ENCODE measurements at places on chromosomes 16 and 17. TPM values are rescaled to one million over a fixed set of nuclear protein-coding genes. Genes with fewer than 3 reads are reported as not detected.

Gene MT1G
- total RNA-seq, result 605 TPM

Gene TBC1D3
- total RNA-seq, result not detected

Gene ABCC12
- total RNA-seq, result not detected

Gene SLC35G6
- not detected for total RNA-seq

DNA sequence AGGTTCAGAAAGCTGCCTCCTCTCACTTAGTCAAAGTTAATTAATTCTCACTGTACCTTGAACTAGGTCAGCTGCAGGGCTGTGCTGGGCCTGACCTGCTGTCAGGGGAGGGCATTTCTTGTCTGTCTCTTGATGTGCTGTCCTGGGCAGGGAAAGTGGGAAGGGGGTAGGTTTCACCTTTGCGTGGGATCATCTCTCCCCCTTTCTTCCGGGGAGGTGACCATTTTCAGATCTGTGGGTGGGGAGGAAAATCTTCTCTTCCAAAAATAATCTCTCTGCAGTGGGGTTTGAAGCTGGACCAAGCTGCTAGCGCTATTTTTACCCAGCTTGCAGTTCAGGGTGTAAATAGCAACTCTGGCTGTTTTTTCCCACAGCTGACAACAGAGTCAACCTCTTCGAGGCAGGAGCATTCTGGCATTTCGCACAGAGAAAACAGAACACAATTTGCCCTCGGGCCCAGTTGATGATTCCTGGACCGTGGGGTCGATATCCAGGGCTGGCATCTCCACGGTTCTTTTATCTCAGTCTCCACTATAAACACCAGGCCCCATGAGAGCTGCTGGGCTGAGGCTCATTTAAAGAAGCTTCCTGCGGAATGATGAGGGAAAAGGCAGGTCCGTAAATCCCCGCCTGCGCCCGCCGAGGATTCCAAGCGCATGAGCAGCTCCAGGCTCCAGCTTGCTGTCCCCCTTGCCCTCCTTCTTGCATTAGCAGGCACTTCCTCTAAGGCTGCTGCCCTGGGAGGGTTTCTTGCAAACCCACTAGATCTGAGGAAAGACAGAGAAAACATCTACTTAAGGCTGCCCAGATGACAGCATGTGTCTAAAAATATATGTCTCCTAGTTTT, 93.9 kb downstream of the YPEL2 start:
- H3K4me3 ChIP-seq, result no peak overlapping the region
- H3K4me1 ChIP-seq, result peaks cover 70% of the 10 kb centered on the region
- DNase-seq, result no peak
- peak overlapping the region; percentile 85 for H3K27ac ChIP-seq

DNA sequence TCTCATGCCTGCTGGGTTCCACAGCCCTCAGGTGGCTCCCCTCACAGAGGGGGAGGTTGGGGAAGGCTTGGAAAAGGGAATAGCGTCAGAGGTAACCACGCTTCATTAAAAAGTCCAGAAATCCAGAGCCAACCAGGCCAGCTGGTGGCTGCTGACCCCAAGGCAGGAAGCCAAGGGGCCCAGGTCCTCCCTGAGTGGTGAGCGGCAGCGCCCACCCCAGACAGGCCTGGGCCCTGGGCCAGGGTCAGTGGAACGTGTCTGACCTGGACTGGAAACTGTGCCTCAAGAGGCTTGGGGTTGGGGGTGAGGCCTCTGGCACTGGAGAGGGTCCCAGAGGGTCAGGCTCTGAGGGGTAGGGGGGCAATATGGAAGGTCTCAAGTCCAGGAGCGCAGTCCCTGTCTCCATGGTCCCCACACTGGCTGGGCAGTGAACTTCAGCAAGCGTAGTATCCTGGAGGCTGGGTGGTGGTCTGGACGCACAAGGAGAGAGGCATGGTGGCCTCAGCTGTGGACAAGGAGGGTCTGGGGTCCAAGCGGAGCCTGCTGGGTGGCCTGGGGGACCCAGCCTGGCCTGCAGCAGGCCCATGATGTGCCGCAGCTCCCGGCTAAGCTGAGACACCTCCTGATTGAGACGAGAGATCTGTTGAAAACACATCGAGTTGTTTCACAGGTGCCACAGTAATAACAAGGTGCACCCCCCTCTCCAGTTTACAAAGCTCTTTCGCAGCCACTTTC, 5.2 kb upstream of the RAB5C start:
- H3K27me3 ChIP-seq, result no peaks in the 10 kb centered on the region
- H3K27ac ChIP-seq, result no peak overlapping the region
- DNase-seq, result no peak
- H3K36me3 ChIP-seq, result no peaks in the 10 kb centered on the region
- peaks cover 4% of the 10 kb centered on the region for H3K4me1 ChIP-seq
- H3K4me3 ChIP-seq, result no peak overlapping the region

GRCh38 chr17:36941265-36942010, 4.2 kb downstream of the LHX1 start:
- H3K4me1 ChIP-seq, result peaks cover 45% of the 10 kb centered on the region
- no peak overlapping the region for H3K27ac ChIP-seq
- no peaks in the 10 kb centered on the region for H3K36me3 ChIP-seq
- H3K4me3 ChIP-seq, result no peak overlapping the region
- DNase-seq, result no peak

GRCh38 chr17:42750739-42751344, 6.0 kb upstream of the EZH1 start:
- DNase-seq, result peak; percentile 49
- H3K27me3 ChIP-seq, result no peaks in the 10 kb centered on the region
- H3K27ac ChIP-seq, result no peak overlapping the region
- no peaks in the 10 kb centered on the region for H3K4me1 ChIP-seq
- H3K36me3 ChIP-seq, result no peaks in the 10 kb centered on the region
- no peak overlapping the region for H3K4me3 ChIP-seq

- H3K27me3 ChIP-seq, result no peaks in the 10 kb centered on the region
- H3K4me1 ChIP-seq, result no peaks in the 10 kb centered on the region
- H3K4me3 ChIP-seq, result no peak overlapping the region
- no peak overlapping the region for H3K27ac ChIP-seq
These were observed 9.1 kb downstream of the WSCD1 start for GRCh38 chr17:6079155-6079888.

GRCh38 chr17:50953831-50954601, 87.9 kb upstream of the TOB1 start:
- H3K4me3 ChIP-seq, result no peak overlapping the region
- peaks cover 38% of the 10 kb centered on the region for H3K4me1 ChIP-seq
- no peaks in the 10 kb centered on the region for H3K27me3 ChIP-seq
- H3K27ac ChIP-seq, result peak overlapping the region; percentile 24
- DNase-seq, result peak; percentile 79
- peaks cover 5% of the 10 kb centered on the region for H3K36me3 ChIP-seq

GRCh38 chr17:42342242-42343008, 45.8 kb downstream of the STAT3 start:
- peaks cover 88% of the 10 kb centered on the region for H3K36me3 ChIP-seq
- no peak overlapping the region for H3K27ac ChIP-seq
- H3K4me3 ChIP-seq, result no peak overlapping the region
- H3K4me1 ChIP-seq, result peaks cover 3% of the 10 kb centered on the region
- H3K27me3 ChIP-seq, result no peaks in the 10 kb centered on the region

- H3K4me1 ChIP-seq, result peaks cover 9% of the 10 kb centered on the region
- H3K27ac ChIP-seq, result no peak overlapping the region
- no peak overlapping the region for H3K4me3 ChIP-seq
These were observed 143.2 kb upstream of the TNRC6C start for GRCh38 chr17:77815127-77815905.

DNA sequence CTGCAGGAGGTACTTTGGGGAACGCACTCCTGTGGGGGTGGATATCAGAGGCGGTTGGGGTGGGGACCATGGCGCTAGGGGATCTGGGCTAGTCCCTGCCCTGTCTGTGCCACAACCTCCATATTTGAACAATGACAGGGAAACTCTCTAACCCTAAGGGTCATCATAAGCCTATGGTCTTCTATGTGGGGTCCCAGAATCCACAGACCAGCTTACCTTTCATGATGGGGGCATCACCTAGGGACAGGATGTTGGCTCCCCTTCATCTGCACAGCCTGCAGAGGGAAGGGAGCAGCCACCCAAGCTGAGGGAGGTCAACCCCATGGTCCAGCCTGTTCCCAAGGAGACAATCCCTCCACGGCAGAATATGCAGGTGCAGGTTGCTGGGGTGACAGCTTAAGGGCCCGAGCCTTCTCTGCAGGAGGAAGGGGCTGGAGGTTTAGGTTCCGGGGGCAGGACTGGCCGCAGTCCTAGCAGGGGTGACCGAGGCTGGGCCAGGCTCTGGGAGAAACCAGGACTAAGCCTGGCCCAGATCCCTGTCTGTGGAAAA, 1.7 kb downstream of the ORAI3 start:
- H3K4me3 ChIP-seq, result peak overlapping the region; percentile 84
- H3K4me1 ChIP-seq, result peaks cover 28% of the 10 kb centered on the region
- DNase-seq, result no peak
- peaks cover 18% of the 10 kb centered on the region for H3K36me3 ChIP-seq
- no peaks in the 10 kb centered on the region for H3K27me3 ChIP-seq

DNA sequence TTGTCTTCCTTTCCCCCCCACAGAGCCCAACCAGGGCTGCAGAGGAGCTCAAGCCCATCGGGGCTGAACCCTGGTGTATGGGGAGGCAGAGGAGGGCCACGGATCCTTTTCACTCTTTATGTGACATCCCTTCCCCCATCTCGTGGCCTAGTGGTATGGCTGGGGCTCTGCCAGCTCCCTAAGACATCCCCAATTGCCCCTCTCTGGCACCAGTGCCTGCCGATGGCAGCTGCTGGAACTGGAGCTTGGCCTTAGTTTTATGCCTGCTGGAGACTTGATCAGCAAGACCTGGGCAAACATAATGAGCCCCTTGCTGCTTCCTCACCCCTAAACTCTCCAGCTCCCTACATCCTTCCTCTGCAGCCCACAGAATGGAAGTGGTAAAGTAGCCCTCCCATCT, 8.0 kb upstream of the TOP2A start:
- no peak overlapping the region for H3K4me3 ChIP-seq
- H3K4me1 ChIP-seq, result no peaks in the 10 kb centered on the region
- no peak for DNase-seq
- H3K27ac ChIP-seq, result no peak overlapping the region
- H3K27me3 ChIP-seq, result no peaks in the 10 kb centered on the region

DNA sequence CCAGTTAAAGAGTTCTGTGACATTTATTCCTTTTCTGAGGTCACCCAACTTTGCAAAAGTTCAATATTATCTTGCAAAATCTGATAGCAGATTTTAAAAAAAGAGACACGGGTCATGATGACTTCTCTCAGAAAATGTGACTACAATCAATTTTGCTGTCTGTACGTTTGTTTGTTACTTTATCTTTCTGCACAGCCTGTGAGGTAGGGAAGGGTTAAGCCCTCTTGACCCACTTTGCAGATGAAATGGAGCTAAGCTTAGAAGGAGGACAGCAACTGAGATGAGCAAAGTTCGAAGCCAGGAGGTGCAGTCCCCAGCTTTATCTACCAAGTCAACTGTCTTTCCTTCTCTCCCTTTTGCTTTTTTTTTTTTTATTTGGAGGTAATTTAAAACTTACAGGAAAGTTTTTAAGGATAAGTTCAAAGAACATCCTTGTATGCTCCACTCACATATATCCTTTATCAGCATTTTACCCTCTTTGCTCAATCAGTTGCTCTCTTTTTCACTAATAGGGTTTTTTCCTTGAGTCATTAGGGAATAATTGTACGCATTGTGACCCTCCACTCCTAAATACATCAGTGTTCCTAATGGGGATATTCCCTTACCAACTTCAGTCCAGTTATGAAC, 86.8 kb downstream of the MSI2 start:
- peaks cover 23% of the 10 kb centered on the region for H3K4me1 ChIP-seq
- no peak overlapping the region for H3K4me3 ChIP-seq
- no peak overlapping the region for H3K27ac ChIP-seq
- no peaks in the 10 kb centered on the region for H3K27me3 ChIP-seq

Measured in stomach (tissue), 19 donors.